ENCODE measurements at places on chromosomes 5 and 9.

- DNase-seq = no peak
These were observed 193.5 kb upstream of the KLF9 start for GRCh38 chr9:70607926-70608325.

- DNase-seq = no peak
These were observed 59.8 kb upstream of the BARX1 start for GRCh38 chr9:94014920-94015319.

DNA sequence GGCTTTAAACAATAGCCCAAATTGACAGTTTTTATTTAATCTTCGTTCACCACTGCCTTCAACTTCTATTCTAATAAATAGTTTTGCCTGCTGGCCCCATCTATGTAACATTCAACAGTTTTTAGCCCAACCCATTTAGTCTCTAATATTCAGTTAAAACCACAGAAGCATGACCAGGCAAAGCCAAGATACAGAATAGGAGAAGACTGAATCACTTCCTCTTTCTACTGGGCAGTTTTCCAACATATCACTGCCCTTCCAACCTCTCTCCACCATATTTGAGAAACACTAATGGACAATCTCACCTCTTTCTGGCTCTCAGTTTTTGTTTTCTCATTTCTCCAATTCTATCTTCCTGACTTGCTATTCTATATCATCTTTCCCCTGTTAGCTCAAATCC, 352.9 kb downstream of the DNAH5 start:
- DNase-seq = peak; percentile 91

- DNase-seq = peak; percentile 93
These were observed 29.9 kb downstream of the CSF2 start for GRCh38 chr5:132103332-132103951.

DNA sequence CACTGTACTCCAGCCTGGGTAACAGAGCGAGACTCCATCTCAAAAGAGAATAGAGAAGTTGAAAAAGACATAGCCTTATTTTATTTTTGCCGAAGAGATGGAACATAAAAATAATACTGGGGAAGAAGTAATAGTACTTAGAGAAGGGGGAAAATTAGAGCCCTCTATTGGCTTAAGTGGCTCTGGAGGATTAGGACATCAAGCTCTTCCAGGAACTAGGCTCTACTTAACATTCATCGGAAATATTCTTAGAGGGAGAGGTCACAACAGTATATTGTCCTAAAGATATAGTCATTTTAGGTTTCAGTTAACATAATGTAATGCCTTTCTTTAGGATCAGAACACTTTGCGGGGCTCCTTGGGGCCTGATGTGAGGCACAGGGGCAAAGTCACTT, 86.0 kb upstream of the PLPP1 start:
- no peak for DNase-seq

- DNase-seq = no peak
These were observed 22.3 kb downstream of the CTXN3 start for GRCh38 chr5:127671218-127671617.

- DNase-seq = no peak
These were observed 34.6 kb downstream of the CYFIP2 start for GRCh38 chr5:157300564-157300963.

DNA sequence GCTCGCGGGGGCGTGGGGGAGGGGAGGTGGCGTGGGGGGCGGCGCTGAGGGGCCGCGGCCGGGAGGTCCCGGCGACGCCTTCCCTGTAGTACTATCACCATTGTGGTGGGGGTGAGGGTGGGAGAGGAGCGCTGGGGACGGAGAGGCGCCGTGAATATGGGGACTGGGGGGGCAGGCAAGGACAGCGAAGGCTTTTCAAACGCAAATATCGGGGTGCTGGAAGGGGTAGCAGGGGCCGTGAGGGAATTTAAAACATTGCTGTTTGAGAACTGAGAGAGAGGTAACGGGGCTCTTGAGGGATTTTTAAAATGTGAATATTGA, 427 bp downstream of the RBM27 start:
- no peak for DNase-seq

- peak; percentile 99 for DNase-seq
These were observed 1028.5 kb downstream of the NR2F1-AS1 start for GRCh38 chr5:92552206-92553160.

- no peak for DNase-seq
These were observed 66.5 kb downstream of the CWC27 start for GRCh38 chr5:64835266-64835665.

DNA sequence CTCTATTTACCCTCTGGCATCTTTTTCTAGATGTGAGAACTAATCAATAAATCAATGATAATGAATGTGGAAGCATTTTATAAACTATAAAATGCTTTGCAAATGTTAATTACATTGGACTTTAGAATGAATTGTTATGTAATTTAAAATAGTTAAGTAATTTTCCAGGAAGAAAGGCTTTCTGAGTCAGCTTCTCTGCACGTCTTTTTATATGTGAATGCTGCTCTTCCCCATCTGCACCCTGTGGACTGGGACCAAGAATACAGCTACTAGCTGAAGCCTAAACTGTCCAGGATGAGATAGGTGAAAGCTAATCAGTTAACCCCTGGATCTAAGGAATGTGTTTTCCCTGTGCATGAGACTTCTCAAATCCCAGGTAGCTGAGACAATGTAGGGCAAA, 292.9 kb downstream of the NR3C1 start:
- no peak for DNase-seq

- DNase-seq = no peak
These were observed 19.9 kb downstream of the CDH10 start for GRCh38 chr5:24624872-24625271.

GRCh38 chr5:139381837-139382761, 998 bp downstream of the SLC23A1 start:
- no peak for DNase-seq

GRCh38 chr5:146751781-146752401, 126.7 kb downstream of the PPP2R2B start:
- no peak for DNase-seq

DNA sequence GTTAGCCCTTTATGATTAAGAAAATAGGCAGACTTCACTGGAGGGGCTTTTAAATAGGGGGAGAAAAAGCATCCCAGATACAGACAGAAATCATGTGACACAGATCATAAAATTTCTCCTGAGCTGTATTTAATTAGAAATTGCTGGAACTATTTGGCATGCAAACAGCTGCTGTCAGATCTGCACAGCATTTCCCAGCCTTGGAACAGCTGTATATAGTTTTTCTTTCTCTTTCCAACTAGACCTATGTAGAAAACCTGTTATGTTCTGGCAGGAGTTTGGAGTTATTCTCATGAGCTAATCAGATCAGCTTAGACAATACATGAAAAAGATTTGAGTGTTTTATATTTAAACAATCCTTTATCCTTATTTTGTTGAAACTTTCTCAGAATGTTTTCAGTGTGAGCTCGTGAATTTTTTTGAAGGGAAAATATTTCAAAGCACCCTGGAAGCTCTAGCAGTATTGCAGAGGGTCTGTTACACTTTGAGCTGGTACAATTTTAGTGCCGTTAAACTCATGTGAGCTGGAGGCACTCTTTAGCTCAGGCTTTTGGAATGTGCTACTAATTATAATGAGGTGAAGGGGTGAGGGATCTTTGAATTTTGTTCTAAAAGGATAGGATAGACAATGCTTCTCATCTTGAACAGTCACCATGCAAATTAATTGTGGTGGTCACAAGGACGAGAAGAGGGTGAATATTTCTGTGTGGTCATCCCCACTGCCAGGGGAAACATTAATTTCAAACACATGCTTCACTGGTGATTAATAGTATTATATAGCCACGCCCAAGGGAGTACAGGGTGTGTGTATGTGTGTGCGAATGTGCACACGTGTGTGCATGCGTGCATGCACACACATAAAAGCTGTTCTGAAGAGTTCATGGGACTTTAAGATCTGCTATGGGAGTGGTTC, 239.4 kb upstream of the FBXL7 start:
- DNase-seq = no peak

GRCh38 chr9:93116072-93116961, 17.7 kb downstream of the NINJ1 start:
- no peak for DNase-seq

- no peak for DNase-seq
These were observed 25.9 kb upstream of the BOD1 start for GRCh38 chr5:173642191-173642816.

DNA sequence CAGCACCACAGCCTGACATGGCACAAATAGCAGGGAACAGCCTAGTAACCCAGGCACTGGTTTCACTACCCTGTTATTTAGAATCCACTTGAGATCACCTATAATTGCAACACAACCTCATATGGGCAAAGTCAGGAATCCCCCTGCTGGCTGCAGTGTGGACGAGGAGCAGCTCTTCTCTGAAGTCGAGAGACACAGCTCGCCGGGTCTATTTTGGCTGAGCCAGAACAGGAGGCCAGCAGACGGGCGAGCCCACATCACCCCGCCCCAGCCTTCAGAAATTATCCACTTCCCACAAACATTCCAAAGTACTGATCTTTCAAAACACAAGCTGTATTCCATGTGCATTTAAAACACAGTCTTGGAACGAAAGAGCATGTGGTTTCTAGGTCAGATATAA, 179.0 kb downstream of the ROR2 start:
- peak; percentile 92 for DNase-seq

- DNase-seq = peak; percentile 19
These were observed 77.7 kb downstream of the DNAH5 start for GRCh38 chr5:13866792-13867191.

GRCh38 chr9:83965350-83966208, 14.4 kb downstream of the HNRNPK start:
- DNase-seq = no peak

Measured in astrocyte (in vitro differentiated cells and primary cell).